ENCODE measurements at places on chromosomes 2 and 18. TPM values are rescaled to one million over a fixed set of nuclear protein-coding genes. Genes with fewer than 3 reads are reported as not detected.

GPR45 gene
- not detected for total RNA-seq

NAT8 gene
- total RNA-seq, result not detected

C2orf15 gene
- total RNA-seq, result 0.19 TPM

GPR39 gene
- 2.3 TPM for total RNA-seq

MEP1B gene
- total RNA-seq, result not detected

CAPN14 gene
- 0.28 TPM for total RNA-seq

ABHD1 gene
- under 0.01 TPM for total RNA-seq

SEC11C gene
- 30.5 TPM for total RNA-seq

EVX2 gene
- total RNA-seq, result not detected

ARHGAP15 gene
- total RNA-seq, result not detected

CYRIA gene
- 5.2 TPM for total RNA-seq

FOXD4L1 gene
- 0.19 TPM for total RNA-seq

ALPP gene
- not detected for total RNA-seq

GPR155 gene
- total RNA-seq, result 4.4 TPM

EFHD1 gene
- total RNA-seq, result 2.0 TPM

GALNT5 gene
- 87.6 TPM for total RNA-seq

IL1F10 gene
- total RNA-seq, result not detected

SERPINB3 gene
- not detected for total RNA-seq

FKBP7 gene
- 68.8 TPM for total RNA-seq

FAM110C gene
- total RNA-seq, result 1.4 TPM

Measured in regular cardiac myocyte (primary cell).